Fibroblast of upper back skin (primary cell): ENCODE measurements at places on chromosomes 3 and 15.

DNA sequence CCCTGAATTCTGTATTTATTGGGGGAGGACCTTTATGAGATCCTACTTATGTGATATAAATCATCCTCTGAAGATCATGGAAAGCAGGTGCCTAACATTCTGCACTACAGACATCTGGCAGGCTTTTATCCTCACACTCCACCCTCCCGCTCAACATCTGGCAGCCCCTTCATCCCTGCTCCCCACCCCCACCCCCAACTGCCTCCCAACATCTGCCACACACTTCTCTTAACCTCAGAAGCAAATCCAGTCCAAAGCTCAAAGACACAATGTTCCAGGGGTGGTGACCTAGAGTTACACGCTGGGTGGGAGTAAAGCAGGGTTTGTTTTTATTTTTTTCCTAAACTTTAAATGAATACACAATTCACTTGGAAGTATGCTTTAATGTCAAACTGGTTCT lies 184.5 kb upstream of the ATP11B start:
- DNase-seq = no peak

GRCh38 chr3:87173071-87173470 lies 54.0 kb upstream of the CHMP2B start:
- DNase-seq = no peak

DNA sequence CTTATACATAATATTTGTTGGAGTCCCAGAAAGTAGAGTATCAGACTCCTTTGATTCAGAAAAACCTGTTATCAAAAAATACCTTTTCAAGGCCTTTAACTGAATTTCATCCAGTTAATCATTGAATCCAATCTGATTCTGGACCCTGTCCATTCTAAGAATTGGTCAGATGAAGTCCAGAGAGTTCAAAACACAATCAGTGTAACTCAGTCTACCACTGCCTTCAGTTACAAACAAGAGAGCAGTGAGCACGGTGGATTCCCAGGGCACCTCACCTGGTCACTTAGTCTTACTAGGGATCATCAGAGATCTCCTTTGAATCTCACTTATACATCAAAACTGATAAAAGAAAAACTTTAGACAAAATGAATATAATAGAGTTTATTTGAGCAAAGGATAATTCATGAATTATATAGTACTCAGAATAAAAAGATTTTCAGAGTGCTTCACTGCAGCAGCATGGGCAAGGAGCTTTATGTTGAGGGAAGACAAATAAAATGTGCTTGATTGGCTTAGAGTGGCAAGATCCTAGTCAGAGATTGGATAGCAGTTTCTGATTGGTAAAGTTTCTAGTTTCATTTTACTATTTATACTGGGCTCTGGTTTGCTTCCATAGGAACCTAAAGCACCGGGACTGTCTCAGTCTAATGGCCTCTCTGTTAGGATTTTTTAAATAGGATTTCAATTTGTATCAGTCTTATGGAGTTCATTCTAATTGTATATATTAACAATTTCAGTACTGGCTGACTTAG lies 474.9 kb upstream of the GOLIM4 start:
- DNase-seq = no peak

- no peak for DNase-seq
Measured at GRCh38 chr3:51445544-51446280, 54.1 kb downstream of the DCAF1 start.

- no peak for DNase-seq
Measured at GRCh38 chr3:50539356-50540286, 27.9 kb downstream of the C3orf18 start.

DNA sequence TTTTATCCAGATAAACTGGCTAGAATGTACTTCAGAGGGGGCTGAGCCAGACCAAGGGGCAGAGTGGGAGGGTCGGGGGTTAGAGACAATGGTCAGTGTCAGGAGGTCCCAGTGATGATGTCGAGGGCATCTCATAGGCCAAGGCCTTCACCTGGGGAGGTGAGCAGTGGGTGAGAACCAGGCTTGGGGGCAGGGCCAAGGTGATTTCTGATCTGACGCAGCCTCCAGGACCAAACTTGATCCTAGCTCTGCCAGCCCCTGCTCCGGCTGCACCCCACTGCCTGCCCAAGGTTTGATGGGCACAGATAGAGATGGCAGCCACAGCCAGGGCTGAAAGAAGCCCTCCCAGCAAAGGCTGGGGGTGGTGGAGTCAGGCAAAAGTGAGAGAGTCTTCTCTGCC lies 14.9 kb downstream of the XYLB start:
- DNase-seq = no peak

DNA sequence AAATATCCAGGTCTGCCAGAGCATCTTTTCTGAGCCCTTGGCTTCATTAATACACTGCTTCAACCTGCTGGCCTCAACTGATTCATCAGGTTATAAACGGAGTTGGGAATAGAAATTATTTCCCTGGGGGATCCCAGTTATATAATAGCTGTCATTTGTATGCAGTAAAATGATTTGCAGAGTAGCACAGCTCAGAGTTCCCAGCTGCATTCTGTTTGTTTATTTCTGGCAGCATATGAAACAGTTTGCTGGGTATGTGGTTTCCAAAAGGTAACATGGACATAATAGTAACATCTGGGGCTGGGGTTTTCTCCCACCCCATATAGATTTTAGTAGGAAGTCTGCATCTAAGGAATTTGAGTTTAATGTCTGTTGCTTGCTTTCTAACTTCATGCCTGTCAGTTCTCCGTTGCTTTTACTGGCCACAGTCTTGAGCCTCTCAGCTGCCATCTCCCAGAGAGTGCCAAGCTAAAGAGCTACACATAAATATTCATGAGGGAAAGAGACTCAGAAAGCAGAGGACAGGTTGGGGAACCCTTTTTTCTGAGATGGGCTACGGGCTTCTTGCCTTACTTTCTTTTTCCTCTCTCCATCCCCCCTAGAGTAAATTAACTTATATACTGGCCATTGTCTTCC lies 124.6 kb downstream of the TMEM108 start:
- no peak for DNase-seq

DNA sequence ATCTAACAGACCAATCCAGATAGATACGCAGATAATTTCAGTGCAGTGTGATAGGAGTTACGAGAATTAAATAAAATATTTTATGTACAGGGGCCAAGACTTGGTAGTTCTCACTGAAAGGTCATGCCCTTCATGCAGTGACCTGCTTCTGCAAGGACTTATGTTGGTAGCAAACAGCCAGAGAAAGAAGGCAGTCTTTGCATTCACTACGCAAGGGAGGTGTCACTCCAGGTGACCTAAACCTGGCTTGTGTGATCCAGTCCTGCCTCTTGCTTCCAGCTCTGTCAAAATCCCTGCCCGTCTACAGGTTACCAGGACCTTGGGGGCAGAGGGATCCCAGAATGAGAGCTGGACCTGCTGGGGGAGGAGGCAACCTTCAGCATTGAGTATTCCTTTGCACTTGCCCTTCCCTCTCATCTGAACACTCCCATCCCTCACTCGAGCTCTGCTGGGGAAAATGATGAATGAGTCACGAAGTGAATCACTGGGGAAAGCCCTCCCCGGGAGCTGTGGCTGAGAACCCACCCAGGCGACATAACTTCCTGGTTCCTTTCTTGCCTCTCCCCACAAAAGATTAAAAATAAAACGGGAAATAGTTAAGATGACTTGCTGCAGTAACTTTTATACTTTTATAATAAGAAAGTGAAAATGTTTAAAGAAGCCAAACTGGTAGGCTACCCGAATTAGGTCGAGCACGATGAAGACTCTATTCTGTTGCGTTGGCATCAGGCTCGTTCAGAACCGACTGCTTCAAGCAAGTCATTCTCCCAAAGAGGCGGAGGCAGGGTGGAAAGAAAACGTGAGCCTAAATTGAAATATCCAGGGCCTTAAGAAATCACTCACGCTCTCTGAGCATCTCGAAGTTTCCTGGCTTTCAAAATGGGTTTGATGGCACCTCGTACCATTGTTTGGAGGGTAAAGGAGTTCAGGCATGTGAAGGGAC lies 216.1 kb downstream of the SLCO3A1 start:
- DNase-seq = peak; percentile 86

DNA sequence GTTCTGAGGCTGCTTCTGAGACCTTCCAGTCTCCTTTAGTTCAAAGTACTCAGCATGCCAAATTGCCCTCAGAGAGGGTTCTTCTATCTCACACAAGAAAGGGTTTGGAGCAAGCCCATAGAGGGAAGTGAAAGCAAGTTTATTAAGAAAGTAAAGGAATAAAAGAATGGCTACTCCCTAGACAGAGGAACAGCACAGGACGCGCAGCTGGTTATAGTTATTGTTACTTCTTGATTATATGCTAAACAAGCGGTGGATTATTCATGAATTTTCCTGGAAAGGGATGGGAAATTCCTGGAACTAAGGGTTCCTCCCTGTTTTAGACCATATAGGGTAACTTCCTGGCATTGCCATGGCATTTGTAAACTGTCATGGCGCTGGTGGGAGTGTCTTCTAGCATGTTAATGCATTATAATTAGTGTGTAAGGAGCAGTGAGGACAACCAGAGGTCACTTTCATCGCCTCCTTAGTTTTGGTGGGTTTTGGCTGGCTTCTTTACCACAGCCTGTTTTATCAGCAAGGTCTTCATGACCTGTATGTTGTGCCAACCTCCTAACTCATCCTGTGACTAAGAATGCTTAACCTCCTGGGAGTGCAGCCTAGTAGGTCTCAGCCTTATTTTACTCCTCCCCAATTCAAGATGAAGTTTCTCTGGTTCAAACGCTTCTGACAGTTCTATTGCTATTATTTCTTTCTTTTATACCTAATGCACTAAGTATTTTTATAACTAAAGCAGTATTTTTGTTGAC lies 26.3 kb downstream of the SCN11A start:
- DNase-seq = no peak

- DNase-seq = peak; percentile 32
Measured at GRCh38 chr3:175146258-175146657, 287.1 kb downstream of the NAALADL2 start.

DNA sequence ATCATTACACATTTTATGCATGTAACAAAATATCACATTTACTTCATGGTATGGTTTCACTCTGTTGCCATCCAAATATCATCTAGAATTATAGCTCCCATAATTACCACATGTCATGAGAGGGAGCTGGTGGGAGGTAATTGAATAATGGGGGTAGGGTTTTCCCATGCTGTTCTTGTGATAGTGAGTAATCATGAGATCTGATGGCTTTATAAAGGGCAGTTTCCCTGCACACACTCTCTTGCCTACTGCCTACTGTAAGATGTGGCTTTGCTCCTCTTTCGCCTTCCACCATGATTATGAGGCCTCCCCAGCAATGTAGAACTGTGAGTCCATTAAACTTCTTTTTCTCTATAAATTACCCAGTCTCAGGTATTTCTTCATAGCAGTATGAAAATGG lies 123.4 kb downstream of the SATB1 start:
- peak; percentile 25 for DNase-seq

DNA sequence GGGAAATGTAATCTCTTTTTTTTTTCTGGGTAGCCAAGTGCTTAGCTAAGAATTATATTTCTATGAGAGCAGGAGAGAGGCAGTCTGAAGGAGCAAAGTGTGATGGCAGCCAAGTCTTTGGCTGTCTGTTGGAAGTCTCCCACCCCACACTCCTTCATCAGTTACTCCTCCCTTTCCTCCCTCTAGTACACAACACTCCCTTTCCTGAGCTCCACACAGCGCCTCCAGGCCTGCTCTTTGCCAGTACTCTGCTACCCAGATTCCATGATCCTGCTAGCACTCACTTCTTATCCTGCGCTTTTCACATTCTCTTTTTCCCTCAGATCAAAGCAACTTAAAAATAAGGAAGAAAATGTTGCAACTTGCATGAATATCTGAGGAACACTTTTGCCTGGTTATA lies 37.4 kb upstream of the SNRK start:
- DNase-seq = no peak

DNA sequence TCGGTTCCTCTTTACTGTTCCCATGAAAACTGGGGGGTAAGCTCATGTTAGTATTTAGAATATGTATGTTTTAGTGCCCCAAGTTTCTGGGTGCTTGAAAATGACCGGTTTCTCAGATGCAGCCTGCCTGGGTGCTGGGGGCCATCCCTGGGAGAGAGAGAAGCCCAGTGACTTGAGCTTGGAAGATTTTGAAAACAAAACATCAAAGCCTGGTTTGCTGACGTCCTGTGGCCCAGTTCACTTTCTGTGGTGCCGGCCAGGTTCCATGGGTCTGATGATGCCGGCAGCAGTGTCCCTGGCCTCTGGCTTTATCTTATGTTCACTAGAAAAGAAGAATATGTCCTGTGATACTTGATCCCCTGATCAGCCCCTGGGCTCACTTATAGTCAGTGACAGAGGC lies 17.1 kb downstream of the APBA2 start:
- no peak for DNase-seq

DNA sequence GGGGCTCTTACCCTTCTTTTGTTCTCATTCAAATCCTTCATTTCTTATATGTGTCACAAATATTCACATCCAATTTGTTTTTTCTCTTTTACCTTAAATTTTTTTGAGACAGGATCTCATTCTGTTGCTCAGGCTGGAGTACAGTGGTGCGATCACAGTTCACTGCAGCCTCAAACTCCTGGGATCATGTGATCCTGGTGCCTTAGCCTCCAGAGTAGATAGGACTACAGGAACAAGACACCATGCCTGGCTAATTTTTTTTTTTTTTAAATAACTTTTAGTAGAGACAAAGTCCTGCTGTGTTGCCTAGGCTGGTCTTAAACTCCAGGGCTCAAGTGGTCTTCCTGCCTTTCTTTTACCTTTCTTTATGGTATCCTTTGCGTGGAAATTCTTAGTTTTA lies 66.5 kb downstream of the POLR2M start:
- no peak for DNase-seq

DNA sequence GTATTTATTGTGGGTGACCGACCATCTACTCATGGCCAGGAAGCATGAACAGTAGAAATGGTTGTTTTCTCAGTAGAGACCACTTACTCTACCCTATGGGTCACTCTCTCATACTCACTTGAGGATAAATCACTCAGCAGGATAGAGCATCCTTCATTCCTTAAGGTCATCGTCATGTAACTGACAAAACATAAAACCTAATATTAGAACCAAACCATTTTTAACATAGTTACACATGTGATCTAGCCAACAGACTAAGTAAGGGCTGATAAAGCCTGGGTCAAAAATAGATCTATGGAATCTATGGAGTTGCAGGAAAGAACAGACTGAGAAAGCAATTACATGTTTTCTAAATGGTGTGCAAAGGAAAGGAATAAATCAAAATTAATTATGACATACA lies 769.1 kb downstream of the NTRK3 start:
- no peak for DNase-seq

DNA sequence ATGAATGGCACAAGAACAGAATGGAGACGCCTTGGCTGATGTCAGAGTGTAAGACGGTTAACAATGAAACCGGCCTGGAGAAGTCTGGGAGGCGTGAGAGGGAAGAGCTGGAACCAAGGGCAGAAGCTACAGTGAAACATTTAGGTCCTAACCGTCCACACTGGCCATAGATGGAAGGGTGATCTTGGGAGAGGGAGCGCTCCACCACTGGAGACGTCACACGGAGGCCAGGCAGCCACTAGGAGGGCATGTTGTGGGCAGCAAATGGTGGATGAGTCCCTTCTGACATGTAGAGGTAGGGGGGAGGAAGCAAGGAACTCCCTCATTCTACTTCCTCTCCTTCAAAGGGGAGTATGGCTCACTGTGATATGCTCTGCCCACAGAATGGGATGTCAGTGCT lies 23.8 kb downstream of the FEM1B start:
- DNase-seq = no peak

DNA sequence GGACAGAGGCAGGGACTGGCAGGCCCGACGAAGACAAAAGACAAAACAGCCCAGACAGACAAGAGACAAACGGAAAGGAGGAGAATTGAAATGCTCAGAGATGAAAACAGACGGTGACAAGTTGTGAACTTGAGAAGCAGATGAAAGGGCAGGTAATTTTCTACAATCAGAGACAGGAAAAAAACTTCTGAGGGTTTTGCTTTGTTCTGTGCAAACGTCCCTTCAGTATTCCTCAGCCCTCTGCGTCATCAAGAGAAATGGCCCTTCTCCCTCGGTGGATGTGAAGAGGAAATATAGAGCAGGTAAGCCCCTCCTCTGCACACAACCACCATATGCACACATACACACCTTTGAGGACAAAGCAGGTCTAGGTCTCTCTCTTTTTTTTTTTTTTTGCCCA lies 206.6 kb downstream of the UACA start:
- no peak for DNase-seq
